ENCODE measurements at places on chromosomes 12 and 14.

GRCh38 chr12:102406033-102406584 is 74.3 kb downstream of the IGF1 start:
- DNase-seq = no peak

- DNase-seq = no peak
Observed at GRCh38 chr12:121446750-121447149, 46.8 kb downstream of the RNF34 start.

- no peak for DNase-seq
Observed at GRCh38 chr12:67693894-67694293, 45.3 kb downstream of the DYRK2 start.

DNA sequence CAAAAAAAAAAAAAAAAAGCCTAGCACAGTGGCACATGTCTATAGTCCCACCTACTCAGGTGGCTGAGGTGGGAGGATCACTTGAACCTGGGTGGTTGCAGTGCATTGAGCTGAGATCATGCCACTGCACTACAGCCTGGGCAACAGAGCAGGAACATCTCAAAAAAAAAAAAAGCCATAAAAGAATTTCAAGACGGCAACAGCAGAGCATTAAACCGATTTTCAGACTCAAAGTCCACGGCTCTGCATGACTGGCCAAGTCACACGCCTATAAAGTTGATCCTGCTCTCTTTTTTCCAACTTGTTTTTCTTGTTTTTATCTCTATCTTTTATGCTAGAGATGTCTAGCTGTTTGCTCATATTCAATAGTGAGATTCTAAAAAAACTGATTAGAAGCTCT is 45.3 kb downstream of the FBXO34 start:
- no peak for DNase-seq

- DNase-seq = no peak
Observed at GRCh38 chr12:93902736-93903562, 225.8 kb downstream of the CRADD start.

GRCh38 chr12:93813972-93814821 is 137.0 kb downstream of the CRADD start:
- DNase-seq = no peak

GRCh38 chr12:47192051-47192450 is 112.3 kb upstream of the AMIGO2 start:
- no peak for DNase-seq

GRCh38 chr14:105145381-105146180 is 23.0 kb downstream of the JAG2 start:
- DNase-seq = no peak
